NK-92 treated with Interleukin-12 subunit alpha and Interleukin-12 subunit beta, amount 100 ng/mL, for 24 hours (cell line): ENCODE measurements at places on chromosomes 3 and 15.

- DNase-seq: no peak
Observed at GRCh38 chr15:80849308-80849707, 70.1 kb downstream of the CEMIP start.

- no peak for DNase-seq
Observed at GRCh38 chr3:27507515-27508266, 23.5 kb upstream of the SLC4A7 start.

DNA sequence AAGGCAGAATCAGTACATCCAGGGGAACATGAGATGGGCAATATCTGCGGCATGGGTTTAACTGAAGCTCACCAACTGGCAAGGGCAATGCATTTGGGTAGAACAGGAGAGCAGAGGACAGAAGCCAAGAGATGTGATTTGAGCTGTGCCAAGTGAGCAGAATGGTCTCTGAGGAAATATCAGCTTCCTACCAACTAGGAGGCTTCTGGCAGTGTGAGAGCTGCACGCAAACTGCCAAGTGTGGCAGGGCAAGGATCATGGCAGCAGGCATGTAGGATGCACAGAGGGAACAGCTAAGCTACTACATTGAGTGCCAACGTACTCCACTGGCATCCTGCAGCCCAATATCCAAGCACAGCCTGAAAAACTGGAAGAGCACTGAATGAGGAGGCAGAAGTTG, 1036.5 kb downstream of the TUSC7 start:
- DNase-seq: no peak

- no peak for DNase-seq
Observed at GRCh38 chr3:77348244-77348855, 308.5 kb downstream of the ROBO2 start.

GRCh38 chr15:87047203-87047965, 967.7 kb downstream of the AGBL1 start:
- DNase-seq: no peak

DNA sequence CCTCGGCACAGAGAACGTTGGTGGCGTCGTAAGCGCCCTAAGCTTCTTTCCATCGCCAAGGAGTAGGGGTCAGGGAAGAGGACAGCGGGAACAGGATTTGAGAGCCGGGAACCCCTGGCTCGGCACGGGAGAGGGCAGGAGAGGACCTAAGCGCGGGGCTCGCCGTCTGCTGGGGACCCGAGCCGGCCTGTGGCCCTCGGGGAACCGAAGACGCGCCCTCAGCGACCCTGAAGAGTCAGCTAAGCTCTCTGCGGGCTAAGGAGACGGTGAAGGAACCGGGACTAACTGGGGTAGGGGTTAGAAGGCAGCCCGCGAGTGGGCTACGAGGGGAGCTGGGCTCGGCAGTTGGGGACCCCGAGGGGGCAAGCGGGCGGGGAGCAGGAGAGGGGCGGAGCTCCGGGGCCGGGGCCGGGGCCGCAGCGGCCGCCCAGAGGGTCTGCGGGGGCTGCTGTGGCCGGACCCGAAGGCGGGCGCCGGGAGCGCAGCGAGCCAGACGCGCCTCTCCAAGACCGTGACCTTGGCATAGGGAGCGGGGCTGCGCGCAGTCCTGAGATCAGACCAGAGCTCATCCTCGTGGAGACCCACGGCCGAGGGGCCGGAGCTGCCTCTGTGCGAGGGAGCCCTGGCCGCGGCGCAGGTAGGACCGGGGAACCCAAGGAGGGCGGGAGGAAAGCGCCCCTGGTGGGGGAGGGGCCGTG, 574 bp downstream of the CASR start:
- DNase-seq: no peak

- no peak for DNase-seq
Observed at GRCh38 chr15:57751177-57751800, 44.8 kb downstream of the POLR2M start.

DNA sequence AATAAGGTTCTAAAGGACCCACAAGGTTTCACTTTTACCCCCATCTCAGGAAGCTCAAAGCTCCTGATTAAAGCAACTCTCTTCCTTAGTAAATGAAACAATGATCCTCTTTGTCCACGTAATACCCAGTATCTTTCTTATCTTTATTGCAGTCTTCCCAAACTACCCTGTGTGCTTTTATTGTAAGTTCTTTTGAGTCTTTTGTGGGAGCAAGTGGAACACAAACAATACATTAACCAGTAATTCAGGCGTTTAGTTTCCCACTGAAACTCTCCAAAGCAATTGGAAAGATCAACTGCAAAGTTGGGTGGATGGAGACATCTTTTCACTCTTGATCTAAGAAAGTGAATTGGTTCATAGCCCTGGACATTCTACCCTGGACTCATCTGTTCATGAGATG, 240.0 kb downstream of the ZNF621 start:
- DNase-seq: no peak

DNA sequence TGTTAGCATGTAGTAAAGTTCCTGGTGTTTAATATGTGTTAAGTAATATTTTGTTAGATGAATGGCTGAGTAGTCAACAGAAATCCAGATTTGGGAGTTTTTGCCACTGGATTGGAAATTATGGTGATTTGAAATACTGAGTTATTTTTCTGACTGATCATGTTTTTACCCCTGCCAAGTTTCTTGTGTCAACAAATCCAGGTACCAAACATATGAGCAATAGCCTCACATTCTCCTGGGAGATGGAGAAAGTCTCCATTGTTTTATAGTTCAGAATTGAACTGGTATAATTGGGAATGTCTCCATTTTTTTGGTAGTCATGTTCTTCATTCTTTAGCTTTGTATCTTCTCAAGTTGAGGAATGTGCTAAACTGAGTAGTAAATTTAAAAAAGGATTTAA, 767.2 kb upstream of the LMCD1 start:
- DNase-seq: no peak

GRCh38 chr15:52251144-52251860, 44.3 kb downstream of the MYO5C start:
- no peak for DNase-seq

GRCh38 chr3:179651687-179652446, 973 bp upstream of the USP13 start:
- no peak for DNase-seq

DNA sequence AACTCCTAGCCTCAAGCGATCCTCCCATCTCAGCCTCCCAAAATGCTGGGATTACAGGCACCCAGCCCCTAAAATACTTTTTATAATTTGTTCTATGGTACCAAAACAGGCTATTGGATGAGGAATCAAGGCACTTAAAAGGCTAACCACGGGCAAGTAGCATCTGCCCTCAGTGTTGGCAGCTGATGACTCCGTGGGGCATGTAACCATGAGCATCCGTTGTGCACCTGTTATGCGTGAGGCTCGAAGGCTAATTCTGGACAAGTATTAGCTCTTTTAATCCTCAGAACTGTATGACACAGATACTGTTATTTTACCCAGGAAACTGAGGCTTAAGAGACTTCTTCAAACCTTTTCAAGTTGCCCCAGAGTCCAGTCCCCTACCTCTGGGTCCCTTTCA, 10.2 kb downstream of the WDR73 start:
- no peak for DNase-seq

GRCh38 chr3:108292905-108293328, 3.4 kb upstream of the HHLA2 start:
- DNase-seq: no peak

DNA sequence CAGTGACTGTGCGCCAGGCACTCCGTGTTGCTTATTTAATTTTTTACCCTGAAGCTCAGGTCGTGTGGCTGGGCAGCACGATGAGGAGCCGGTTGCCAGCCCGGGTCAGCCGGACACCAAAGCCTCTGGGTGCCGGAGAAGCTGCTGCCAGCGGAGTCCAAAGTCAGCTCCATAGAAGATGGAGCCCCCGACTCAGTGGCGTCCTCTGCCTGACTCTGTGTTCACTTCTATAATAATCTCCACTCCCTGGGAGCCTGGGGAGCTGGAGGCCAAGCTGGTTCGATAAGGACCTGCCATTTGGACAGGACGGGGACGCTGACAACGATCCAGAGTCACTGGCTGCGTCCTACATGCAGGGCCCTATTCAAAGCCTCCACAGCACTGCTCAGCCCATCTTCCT, 78.6 kb downstream of the VGLL4 start:
- DNase-seq: no peak

GRCh38 chr3:45895686-45896468, 9.5 kb downstream of the CCR9 start:
- no peak for DNase-seq

DNA sequence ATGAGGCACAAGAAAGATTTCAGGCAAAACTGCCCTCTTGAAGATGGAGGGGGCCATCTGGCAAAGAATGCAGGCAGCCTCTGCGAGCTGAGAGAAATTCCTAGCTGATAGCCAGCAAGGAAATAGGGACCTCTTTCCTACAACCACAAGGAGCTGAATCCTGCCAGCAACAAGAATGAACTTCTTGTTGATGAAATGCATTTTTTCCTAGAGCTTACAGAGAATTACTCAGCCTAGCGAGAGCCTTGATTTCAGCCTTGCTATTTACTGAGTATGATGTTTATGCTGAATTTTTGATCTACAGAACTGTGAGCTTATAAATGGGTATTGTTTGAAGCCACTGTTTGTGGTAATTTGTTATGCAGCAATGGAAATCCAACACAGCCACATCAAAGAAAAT, 148.5 kb upstream of the NAALADL2 start:
- no peak for DNase-seq

GRCh38 chr3:72440491-72440890, 407.8 kb downstream of the SHQ1 start:
- DNase-seq: no peak

- no peak for DNase-seq
Observed at GRCh38 chr15:36671017-36671416, 91.6 kb downstream of the CDIN1 start.

- no peak for DNase-seq
Observed at GRCh38 chr15:48317221-48317620, 14.0 kb upstream of the DUT start.

GRCh38 chr3:129608087-129608935, 1.8 kb upstream of the PLXND1 start:
- DNase-seq: no peak

DNA sequence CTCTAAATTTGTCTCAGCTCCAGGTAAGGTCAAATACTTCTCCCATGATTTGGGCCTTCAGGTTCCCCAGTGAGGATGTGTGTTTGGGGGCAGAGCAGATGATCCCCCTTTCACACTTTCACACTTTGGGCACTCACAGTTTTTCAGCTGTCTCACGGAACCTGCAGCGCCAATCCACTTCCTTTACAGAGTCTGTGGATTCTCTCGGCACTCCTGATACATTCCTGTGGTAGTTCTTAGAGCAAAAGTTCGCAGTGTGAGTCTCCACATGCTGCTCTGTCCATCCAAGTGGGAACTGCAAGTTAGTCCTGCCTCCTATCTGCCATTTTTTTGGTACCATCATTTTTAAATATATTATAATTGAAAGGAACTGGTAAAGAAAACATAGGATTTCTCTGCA, 20.2 kb upstream of the CPOX start:
- DNase-seq: no peak

- no peak for DNase-seq
Observed at GRCh38 chr15:69390575-69390974, 23.6 kb upstream of the KIF23 start.

DNA sequence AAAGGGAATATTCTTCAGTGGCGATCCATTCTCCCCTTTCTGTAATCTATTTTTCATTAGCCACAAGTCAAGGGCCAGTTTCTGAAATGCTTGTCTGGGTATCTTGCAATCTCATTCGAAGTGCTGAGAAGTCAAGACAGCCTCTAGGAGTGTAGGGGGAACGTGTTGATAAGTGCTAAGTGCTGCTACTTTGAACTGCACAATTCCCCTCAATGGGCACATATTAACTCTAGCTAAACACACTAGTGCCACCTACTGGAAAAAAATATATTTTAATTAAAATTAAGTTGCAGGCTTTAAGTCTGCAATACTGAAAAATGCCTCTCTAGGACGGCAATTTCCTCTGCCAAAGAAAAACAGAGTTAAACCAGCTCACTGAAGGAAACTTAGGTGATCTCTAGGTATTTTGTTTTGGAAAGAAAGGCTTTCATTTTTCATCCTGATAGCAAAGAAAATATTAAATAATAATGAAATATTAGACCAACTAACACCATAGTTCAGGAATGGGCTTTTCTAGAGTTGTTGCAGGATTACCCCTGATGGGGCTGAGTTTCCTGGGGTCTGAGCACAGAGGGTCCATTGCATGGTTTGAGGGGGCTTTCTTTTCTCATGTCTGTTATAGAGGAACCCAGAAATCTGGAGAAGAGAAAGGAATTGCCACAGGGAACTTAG, 181.9 kb upstream of the KBTBD8 start:
- DNase-seq: no peak

DNA sequence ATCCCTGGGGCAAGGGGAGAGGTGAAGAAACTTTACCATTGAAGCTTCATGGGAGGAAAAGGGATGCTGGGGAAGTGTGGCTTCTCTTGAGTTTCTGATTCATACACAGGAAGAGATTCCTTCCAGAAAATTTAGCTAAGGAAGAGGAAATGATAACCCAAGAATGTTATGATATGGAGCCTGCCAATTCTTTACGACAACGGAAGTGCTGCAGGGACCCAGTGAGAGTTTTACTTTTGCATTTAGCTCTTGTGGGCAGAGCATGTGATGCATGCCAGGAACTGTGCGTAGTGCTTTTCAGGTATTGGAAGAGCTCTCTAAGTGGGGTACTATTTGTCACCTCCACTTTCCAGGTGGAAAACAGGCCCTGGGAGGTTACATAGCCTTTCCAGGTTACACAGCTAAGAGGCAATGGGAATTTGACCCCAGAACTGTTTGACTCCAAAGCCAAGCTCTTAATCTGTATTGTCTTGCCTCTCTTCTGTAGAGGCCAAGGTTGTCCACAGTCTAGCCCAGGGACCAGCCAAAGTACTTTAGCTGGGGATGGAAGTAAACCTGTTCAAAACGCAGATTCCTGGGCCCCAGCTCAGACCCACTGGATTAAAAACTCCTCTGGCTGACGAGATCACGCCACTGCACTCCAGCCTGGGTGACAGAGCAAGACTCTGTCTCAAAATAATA, 23.0 kb downstream of the CMTM7 start:
- no peak for DNase-seq

DNA sequence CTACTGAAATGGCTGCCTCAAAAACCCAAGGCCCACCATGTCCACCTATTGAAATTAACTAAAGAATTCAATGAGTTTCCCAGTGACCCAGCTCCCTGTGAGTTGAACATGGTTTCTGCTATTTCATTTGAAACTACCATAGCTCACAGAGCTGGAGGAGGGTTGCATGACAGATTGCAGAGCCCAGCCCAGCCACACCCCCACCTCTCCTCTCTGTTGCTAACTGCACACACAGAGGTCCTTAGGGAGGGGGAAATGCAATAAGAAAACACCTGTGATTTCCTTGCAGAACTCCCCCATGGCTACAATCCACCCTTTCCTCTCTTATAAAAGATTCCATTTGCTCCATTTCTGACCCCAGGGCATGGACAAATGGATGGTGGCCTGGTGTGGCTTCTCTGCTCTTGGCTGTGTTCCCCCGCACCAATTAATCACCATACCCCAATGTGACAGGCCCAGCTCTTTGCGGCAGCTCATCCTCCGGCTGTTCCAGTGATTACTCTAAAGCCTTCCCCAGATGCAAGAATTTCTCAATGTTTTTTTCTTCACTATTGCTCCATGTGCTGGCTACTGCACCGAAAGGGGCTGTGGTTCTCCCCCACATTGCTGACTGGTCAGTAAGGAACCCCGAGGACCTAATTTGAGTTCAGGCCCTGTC, 208.4 kb upstream of the KBTBD8 start:
- no peak for DNase-seq

GRCh38 chr3:23685541-23686258, 120.1 kb upstream of the UBE2E1 start:
- DNase-seq: no peak

- DNase-seq: no peak
Observed at GRCh38 chr3:167780214-167780883, 44.8 kb downstream of the SERPINI1 start.

GRCh38 chr15:40844696-40845030, 815 bp downstream of the SPINT1 start:
- no peak for DNase-seq
